ENCODE measurements at places on chromosomes 5 and 9.
A peak's percentile ranks its signal among the peaks of the same experiment; 100 is the strongest.

GRCh38 chr5:32996336-32996735 is 285.2 kb downstream of the NPR3 start:
- no peak for DNase-seq

- no peak for DNase-seq
Observed at GRCh38 chr9:4700091-4700490, 20.7 kb downstream of the CDC37L1 start.

DNA sequence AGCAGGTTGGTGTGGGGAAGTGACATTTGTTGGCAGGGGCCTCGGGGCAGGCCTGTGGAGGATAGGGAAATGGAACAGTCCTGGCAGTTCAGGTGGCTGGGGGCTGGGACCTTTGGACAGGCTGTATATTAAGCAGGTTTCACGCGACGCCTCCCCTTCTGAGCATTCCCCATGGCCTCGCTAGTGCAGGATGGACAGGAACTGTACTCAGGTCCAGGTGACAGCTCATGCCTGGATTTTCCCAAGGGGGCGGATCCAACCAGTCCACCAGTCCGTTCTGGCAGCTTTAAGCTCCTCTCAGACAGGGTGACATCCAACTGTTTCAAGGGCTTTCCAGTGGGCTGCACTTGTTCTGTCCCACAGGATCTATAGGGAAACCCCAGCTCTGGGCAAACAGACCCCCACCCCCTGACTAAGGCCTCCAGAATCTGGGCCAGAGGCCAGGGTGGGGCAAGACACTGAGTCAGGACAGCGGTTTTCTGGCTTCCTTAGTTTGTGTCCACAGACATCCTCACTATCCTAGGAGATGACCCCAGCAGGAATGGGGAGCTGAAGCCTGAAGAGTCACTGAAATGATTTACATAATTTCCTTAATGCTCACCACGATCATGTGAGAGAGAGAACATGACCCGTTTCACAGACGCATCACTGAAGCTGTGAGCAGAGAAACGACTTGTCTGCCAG is 20.9 kb downstream of the CSF2 start:
- no peak for DNase-seq

DNA sequence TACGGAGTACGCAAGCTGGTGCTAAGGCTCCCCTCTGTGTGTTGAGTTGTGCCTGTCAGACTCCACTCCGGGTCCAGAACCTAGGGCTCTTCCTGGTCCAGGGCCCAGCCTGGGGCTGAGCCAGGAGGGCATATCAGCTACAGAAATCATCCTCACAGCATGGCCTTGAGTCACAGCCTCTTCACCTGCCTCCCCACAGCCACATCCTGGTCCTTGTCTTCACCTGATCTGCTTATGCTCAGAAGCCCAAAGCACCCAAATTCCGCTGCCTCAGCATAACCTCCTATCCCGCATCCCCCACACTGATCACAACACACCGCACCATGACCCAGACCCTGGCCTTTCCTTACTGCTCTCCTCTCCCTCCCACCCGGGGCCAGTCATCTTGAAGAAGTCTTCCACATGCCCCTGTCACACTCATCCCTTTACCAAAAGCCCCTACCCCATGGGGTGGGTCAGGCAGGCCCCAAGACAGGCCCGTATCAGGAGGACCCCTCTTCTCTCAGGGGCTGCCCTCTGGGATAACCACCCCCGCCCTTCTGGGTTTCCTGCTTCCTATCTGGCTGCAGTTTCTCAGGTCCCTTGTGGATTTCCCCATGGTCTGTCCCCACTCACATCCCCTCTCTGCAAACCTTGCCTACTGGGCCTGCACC is 1.3 kb upstream of the IL3 start:
- peak; percentile 35 for DNase-seq

DNA sequence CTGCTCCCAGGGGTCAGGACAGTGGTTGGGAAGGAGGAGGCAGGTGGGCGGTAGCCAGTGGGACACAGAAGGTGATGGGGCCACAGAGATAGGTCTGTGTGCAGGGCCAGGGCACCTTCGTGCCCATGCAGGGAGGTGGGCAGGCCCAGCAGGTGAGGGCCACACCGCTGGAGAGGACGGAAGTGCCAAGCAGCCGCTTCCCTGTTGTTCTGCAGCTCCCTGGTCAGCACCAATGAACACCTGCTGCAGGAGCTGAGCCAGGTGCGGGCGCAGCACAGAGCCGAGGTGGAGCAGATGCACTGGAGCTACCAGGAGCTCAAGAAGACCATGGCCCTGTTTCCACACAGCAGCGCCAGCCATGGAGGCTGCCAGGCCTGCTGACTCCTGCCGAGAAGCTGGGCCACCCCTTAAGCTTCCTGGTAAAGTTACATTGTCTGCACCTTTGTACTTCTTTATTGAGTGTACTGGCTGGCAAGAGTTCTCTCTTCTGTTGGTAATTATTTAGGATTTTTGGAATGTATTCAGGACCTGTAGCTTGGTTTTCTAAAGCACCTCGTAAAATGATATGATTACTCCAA is 40.3 kb downstream of the TPPP start:
- no peak for DNase-seq

- no peak for DNase-seq
Observed at GRCh38 chr5:123075521-123076163, 13.4 kb upstream of the PRDM6 start.

GRCh38 chr5:131156385-131156784 is 8.7 kb downstream of the HINT1 start:
- no peak for DNase-seq

Measured in posterior cingulate gyrus (tissue), 11 donors.